ENCODE measurements at places on chromosomes 5 and 9.

DNA sequence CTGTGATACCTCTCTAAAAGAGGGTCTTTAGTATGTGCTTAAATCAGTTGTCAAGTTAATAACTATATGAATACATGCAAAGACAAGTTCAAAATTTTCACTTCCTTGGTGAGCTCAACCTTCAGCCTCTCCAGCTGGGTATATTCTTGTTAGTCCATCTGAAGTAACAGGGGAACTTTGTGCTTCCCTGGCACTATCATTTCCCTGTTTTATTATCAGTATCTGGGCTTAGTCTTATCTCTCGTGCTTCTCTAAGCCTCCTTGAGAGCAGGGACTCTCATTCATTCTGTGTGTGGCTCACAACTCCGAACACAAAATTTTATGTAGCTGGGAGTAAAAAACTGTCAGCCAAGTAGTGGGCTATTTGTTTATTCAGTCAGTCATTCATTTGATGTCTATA is 175.9 kb upstream of the MAP3K1 start:
- DNase-seq: no peak

- peak; percentile 95 for DNase-seq
Measured at GRCh38 chr9:111926421-111926875, 29.8 kb downstream of the UGCG start.

DNA sequence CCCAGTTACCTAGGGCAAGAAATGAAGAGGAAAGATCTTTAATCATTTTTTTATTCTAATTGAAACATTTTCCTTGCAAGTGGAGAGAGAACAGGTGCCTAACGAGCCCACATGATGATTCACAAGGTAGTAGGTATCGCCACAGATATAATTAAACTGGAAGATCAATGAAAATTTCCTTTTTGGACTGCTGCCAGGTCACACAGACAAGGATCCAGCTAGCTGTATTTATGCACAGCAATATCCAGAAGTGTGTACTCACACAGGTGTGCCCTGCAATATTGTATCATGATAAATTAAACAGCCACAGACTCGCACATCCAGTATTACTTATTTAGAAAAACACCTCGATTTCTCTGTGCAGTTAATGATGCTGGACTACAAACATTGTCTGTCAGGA is 294.0 kb upstream of the SMARCA2 start:
- DNase-seq: no peak

DNA sequence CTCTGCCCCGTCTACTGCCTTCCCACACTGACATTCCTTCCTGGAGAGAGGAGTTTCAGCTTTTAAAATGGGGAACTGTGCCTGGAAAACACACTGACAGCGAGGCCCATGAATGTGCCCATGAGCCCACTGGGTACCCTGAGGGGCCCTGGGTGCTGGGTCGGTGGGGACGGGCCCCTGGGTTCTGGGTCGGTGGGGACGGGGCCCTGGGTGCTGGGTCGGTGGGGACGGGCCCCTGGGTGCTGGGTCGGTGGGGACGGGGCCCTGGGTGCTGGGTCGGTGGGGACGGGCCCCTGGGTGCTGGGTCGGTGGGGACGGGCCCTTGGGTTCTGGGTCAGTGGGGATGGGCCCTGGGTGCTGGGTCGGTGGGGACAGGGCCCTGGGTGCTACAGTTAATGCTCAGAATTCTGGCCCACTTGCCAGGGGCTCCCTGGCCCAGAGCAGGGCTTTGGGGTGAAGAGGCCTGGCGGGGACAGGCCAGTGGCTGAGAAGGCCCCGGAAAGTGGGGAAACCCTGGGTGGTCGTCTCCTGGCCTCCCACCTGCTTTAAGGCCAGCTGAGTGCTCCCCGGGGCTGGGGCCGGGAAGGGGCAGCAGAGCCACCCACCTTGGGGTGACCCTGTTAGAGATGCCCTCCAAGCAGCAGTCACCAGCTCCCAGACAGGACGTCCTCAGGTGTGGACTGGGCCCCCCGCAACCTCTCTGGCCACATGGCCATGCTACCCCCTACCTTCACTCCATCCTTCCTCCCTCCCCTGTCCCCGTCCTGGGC is 2.5 kb downstream of the GPSM1 start:
- no peak for DNase-seq

DNA sequence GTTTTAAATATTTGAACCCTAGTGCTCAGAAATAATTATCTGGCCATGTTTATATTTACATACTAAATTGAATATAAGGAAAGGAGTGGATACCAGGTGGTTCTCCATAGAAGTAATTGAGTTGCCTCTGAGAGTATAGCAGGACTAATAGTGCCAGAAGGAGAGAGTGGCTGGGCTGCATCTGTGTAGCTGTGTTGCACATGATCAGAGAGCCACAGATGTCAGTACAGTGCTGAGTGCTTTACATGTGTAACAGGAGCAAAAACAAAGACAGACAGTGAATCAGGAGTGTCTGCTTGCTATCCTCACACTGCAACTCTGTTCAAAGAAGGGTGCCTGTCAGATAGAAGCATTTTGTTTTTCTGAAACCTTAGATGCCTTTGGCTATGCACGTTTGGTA is 353.9 kb upstream of the PAPPA start:
- no peak for DNase-seq

GRCh38 chr5:57307516-57307915 is 133.7 kb downstream of the GPBP1 start:
- DNase-seq: no peak

DNA sequence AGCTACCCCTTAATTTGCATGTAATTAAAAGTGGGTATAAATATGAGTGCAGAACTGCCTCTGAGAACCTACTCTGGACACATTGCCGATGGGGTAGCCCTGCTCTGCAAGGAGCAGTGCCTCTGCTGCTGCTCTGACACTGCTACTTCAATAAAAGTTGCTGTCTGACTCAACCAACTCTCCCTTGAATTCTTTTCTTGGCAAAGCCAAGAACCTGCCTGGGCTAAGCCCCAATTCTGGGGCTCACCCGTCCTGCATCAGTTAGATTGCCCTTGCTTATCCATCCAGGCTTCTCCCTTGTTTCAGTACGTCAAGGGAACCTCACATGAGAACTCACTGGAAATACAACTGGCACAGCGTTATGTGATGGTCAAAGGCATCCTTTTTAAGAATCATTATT is 44.1 kb downstream of the FBXL7 start:
- no peak for DNase-seq

DNA sequence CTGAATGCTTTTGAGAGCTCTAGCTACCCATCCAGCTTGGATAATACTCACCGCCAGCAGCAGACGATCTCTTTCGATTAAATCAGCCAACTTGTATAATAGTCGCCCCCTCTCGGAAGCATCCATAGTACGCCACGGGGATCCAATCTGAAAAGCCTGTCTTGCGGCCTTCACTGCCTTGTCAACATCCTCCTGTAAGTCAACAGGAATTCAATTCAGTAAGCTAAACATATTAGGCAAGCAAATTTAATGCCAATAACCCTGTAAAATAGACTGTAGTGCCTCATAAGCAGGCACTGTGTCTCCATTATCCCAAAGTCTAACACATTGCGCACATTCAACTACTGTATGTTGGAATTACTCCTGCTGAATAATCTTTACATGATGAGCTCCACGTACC is 22.0 kb downstream of the ALDH1A1 start:
- no peak for DNase-seq

- DNase-seq: no peak
Measured at GRCh38 chr5:640461-641330, 28.6 kb downstream of the CEP72 start.

- DNase-seq: peak; percentile 85
Measured at GRCh38 chr9:129696944-129697655, 31.7 kb downstream of the PRRX2 start.

DNA sequence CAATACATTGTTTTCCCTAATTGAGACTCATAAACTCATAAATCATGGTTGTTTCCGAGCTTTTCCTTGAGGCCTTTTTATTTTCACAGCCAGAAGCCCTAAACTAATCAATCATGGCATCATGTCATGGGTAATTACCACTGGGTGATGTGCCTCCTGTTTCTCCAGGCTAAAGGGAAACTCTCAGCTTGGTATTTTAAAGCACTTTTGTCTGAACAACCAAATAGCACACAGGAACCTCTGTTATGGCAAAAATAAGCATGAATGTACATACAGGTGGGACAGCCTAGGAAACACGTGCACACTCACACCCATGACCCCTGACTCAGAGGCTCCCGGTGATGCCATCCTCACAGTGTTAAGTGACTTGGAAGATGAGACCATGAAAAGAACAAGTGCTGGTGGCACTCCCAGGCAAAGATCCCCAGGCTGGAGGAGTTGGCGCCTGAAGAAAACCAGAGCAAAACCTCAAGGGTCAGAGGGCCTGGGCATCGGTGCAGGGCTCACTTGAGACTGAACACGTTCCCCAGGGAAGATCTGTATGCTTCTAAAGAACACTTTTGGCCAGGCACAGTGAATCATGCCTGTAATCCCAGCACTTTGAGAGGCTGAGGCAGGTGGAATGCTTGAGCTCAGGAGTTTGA is 154.3 kb downstream of the ROR2 start:
- DNase-seq: no peak

DNA sequence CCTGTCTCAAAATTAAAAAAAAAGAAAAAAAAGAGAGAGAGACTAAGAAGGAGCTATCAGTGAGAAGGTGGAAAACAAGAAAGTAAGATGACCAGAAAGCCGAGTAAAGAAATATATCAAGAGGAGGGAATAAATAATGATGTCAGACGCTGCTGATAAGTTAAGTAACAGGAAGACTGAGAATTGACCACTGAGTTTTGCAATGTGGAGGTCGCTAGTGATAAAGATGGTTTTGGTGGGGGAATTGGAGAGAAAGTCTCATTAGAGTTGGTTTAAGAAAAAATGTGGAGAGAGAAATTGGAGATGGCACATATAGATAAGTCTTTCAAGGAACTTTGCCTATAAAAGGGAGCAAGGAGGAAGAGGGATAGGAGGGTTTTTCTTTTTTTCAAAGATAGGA is 91.9 kb downstream of the RAD23B start:
- no peak for DNase-seq

GRCh38 chr5:157451806-157452205 is 8.2 kb upstream of the NIPAL4 start:
- DNase-seq: no peak

DNA sequence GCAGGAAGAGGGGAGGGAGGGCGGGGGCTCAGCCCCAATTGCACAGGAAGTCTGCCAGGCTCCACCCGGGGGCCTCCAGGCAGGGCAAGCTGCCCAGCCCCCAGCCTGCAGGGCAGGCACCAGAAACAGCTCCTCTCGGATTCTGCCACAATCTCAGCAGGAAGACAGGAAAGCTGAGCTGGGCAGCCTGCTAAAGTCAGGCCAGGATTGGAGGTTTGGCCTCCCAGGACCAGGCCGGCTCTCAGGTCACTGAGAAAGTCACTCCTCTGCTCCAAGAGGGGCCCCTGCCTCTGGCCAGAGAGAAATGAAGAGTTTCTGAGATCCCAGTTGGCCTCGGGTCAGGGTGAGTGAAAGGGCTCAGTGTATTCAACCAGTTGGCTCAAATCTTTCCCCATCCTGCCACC is 54.6 kb upstream of the STXBP1 start:
- DNase-seq: peak; percentile 84

GRCh38 chr5:50302815-50303490 is 138.1 kb downstream of the EMB start:
- DNase-seq: peak; percentile 76

GRCh38 chr5:168359820-168360460 is 68.5 kb downstream of the WWC1 start:
- DNase-seq: no peak

- no peak for DNase-seq
Measured at GRCh38 chr5:122229551-122229950, 82.5 kb upstream of the SNCAIP start.

GRCh38 chr9:94980947-94981722 is 254.6 kb downstream of the AOPEP start:
- DNase-seq: no peak

GRCh38 chr5:158809310-158809850 is 290.3 kb downstream of the EBF1 start:
- no peak for DNase-seq

DNA sequence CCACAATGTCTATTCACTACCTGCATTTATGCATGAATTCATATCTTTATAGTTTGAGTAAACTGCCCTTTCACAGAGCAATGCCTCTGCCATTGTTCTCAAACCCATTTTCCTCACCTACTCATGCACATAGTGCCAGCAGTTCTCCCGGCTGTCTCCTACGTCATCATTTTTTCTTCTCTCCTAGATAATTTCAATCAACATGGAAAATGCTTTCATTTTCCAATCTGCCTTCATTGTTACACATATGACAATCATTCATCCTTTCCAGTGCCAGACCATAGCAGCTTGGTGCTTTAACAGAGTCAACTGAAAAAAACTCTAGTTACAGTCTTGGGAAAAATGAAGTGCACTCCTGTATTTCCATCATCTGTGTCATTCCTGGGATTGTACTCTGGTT is 514.8 kb upstream of the CTNND2 start:
- no peak for DNase-seq

DNA sequence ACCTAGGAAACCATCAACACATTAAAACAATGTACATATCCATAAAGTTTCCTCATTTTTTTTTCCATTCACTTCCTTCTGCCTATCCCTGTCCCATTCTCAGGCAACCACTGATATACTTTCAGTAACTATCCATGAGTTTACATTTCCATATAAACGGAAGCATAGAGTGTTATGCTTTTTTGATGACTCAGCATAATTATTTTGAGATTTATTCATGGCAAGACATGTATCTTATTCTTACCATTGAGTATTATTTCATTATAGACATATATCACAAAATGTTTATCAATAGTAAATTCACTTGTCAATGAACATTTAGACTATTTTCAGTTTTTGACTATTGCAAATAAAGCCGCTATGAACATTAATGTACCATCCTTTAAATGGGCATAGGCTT is 1786.8 kb upstream of the ACO1 start:
- DNase-seq: no peak

GRCh38 chr5:126615286-126615685 is 14.5 kb downstream of the PHAX start:
- DNase-seq: no peak

GRCh38 chr5:177005619-177006264 is 837 bp downstream of the UIMC1 start:
- DNase-seq: peak; percentile 70

DNA sequence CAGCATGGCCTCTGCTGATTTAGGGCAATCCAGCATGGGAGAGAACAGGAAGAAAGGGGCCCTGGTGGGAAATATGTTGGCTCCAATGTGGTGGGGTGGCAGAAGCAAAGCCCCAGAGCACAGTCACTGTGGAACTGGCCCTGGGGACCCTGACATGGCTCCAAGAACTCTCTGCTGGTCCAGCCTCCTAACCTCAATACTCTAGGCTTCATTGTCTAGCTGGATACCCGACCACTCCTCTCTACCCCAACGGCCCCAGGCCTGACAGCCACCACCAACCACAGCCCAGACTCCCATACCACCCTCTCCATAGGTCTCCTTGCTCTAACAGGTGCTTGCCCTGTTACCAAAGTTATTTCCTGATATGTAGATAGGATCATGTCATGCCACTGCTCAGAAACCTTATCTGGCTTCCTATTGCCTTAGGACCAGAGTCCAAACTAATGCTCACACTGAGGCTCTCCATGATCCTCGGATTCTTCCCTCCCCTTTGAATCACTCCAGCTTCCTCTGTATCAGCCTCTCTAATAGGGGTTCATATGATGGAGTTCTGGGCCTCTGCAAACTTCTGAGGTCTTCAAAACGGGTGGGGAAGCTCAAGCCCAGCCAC is 12.9 kb downstream of the ACSL6 start:
- DNase-seq: no peak

Measured in fibroblast of skin of back (primary cell).